Esophagus muscularis mucosa (tissue), 4 donors: ENCODE measurements at places on chromosomes 6 and 20. TPM values are rescaled to one million over a fixed set of nuclear protein-coding genes. Genes with fewer than 3 reads are reported as not detected.

- DNase-seq: no peak
Measured at GRCh38 chr6:79335133-79335674, 100.7 kb upstream of the HMGN3 start.

SLC22A7 gene
- not detected for total RNA-seq

DNA sequence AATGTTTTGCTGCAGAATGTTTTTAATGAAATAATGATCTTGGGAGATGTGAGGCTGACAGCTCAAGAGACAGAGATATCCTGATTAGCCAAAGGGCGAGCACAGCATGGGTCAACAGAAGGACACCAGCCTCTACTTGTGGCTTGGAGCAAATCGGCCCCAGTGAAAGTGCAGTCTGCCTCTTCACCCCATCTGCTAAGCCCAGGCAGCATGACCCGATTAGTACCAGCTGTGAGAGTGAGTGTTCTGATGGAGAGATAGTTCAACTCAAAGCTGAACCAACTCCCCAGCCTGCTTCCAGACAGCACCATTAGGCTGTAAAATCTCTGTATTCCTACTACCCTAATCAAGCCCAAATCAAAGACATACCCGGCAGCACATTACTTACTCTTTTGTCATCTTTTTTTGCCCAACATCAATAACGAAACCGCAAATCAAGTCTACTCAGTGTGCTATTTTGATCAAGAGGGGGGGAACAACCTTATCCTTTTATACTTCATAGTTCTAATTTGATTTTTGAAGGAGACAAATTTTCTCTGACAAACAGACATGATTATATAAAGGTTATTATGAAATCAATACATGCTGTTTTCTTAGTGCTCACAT, 514.1 kb upstream of the NRSN1 start:
- DNase-seq: no peak

DNA sequence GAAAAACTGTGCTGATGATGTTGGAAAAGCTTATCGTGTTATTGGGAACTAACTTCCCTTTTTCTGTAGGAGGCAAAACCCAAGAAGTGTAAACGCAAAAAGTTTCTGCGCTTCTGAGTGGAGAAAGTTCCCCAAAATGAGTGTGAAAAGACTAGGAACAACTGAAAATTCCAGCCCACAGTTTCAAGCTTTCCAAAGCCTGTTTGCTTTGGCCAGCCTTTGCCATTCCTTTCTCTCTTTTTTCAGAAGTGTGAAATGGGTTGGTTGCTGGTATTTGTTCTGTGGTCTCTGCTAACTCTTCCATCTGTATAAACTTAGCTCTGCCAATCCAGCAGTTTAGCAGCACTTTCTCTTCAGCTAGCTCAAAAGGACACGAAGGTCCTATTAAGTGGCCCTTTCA, 491.3 kb downstream of the MAFB start:
- DNase-seq: no peak

GRCh38 chr6:112203577-112204349, 50.6 kb downstream of the LAMA4 start:
- no peak for DNase-seq

COL9A3 gene
- 22.9 TPM for total RNA-seq

- DNase-seq: no peak
Measured at GRCh38 chr6:33126101-33126714, 50.4 kb downstream of the HLA-DPB1 start.

FERMT1 gene
- 0.32 TPM for total RNA-seq

DNA sequence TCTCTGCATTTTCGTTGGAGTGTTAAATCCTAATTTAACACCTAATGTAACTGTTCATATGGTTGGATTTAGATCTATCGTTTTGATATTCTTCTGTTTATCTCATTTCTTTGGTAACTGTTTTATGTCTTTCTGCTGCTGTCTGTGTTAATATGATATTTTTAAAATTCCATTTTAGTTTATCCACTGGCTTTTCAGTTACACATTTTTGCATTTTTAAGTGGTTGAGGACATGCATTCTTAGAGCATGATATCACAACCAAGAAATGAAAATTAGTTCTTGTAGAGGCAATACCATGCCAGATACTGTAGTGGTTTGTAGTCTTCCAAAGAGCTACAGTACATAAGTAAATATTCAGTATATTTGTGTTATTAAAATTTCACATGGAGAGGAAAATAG, 58.6 kb downstream of the LIN28B start:
- DNase-seq: no peak

DNA sequence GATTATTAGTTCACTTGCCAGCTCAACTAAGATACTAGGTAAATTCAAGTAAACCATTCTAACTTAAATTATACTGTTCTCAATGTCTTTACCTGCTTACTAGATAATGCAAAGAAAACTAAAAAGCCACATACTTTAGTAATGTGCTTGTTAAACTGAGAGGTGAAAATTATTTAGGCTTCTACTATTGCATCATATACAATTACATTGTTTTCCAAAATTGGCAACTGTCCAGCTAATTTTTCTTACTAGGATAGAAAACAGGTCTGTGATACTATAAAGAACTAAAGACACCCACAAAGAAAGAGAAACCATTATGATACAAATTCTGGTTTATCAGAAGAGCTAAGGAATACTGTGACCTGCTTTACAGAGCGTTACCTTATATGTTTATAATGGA, 45.6 kb upstream of the ALDH8A1 start:
- DNase-seq: no peak

LCA5 gene
- total RNA-seq: 5.2 TPM

DNA sequence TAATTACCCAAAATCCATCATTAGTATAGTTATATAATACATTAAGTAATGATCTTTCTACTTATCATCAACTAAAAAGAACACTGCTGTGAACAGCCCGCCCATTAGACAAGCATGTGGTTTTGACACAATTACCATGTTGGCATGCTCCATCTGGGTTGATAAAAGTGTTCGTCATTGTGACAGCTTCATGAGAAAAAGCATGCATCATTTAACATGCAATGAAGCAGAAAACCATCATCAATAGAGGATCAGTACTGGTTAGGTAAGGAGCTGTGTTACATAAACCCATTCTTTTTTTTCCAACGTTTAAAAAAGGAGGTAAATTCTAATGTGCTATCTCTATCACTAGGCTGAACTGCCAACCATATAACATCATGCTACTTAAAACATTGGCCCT, 101.9 kb downstream of the EPB41L2 start:
- no peak for DNase-seq

DNA sequence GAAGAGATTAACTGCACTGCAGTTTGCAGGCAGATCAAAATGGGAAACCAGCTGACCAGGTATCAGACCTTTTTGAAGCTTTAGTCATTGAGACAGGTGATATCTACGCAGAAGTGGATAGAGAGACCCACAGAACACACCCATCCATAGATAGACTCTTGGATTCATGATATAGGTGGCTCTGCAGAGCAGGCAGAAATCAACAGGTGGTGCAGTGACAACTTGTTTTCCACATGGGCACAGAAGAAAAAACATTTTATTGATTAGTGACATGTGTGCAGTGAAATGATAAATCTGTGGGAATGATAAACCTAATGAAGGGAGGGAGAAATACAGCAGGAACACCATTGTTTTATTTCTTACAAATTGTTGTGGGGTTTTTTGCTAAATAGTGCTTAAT, 45.2 kb downstream of the NUDT3 start:
- DNase-seq: no peak

- no peak for DNase-seq
Measured at GRCh38 chr20:4493386-4493785, 228.3 kb upstream of the PRND start.

PLEKHG1 gene
- 11.5 TPM for total RNA-seq

GRCh38 chr6:5282191-5282623, 20.9 kb downstream of the FARS2 start:
- DNase-seq: no peak

GRCh38 chr6:45480752-45481415, 103.2 kb upstream of the SUPT3H start:
- no peak for DNase-seq

RIPPLY2 gene
- total RNA-seq: not detected

DNA sequence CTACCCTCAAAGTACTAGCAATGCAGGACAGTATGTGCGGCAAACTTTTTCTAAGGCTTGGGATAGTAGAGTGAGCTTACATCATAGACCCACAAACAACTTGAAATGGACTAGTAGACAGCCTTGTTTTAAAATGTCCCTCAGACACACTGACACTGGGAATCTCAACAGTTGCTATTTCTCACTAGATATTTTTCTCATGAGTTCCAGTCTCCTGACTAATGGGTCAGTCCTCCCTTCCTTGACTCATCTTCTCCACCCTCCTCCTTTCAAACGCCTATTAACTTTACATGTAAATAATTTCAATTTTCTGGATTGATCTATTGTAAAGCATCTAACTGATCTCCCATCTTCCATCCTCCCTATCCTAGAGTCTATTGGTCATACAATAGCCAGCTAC, 308.3 kb upstream of the PREP start:
- no peak for DNase-seq

- no peak for DNase-seq
Measured at GRCh38 chr6:16658348-16659034, 102.8 kb downstream of the ATXN1 start.

DNA sequence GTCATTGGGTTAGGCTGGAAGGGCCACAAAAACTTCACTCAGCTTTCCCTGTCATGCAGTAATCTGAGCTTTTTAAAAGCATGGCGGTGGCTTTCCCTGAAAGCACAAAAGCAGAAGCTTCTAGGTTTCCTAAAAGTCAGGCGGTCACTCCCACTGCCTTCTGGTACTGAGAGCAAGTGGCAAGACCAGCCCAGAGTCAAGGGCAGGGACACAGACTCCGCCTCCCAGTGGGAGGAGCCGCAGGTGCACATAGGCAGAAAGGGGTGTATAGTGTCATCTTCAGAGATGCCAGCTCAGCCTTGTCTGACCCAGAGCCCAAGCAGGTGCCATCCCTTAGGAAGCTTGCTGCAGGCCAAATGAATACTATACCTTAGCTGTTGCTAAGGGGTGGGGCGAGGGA, 18.0 kb upstream of the PACSIN1 start:
- no peak for DNase-seq

- no peak for DNase-seq
Measured at GRCh38 chr6:36717871-36718540, 20.4 kb downstream of the RAB44 start.

DNA sequence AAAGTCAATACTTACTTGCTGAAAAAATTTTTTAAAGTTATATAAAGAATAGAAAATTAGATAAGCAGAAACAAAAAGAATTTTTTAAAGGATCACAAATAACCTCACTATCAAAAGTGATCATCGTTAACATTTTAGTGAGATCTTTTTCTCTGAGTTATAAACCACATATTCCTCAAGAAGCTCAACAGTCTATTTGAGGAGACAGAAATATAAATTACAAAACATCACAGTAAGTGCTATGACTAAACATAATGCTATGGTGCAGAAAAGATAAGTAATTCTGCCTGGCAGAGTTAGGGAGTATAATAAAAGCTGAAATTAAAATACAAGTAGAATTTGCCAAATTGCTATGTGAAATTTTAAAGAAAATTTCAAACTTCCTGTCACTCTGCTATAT, 226.7 kb downstream of the LMBRD1 start:
- no peak for DNase-seq

GRCh38 chr6:144990784-144991183, 705.6 kb downstream of the UTRN start:
- DNase-seq: no peak

DNA sequence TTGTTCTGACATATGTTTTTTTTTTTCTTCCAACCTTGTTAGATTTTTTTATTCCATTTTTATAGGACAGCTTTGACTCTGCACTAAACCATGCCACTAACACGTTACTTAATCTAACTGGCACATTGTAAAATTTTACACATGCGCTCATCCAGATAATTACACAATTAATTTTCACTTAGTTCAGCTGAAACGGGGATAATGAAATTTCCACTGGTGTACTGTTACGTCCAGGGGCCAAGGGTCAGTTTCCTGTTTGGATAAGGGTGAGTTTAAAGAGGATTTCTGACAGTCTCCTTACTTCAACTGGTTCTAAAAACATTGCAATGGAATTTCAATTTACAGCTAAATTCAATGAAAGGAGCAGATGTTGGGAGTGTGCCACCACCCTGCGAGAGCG, 221.8 kb upstream of the CEP162 start:
- DNase-seq: no peak

DNA sequence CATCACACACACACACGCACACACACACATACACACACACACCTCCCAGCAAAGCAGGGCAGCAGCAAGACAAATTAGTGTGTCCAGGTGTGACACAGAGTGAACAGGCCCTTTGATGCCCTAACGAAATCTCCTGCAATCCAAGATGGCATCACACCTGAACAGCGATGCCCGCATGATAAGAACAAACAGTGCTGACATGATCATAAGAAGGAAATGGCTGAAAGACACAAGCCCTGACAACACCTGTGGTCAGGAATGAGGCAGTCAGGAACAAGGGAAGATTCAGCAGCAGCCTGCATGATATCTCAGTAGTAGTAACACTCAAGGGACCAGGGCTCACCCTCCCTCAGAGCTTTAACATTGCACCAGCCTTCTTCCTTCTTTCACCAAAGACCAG, 156.9 kb downstream of the FAXC start:
- DNase-seq: no peak

DNA sequence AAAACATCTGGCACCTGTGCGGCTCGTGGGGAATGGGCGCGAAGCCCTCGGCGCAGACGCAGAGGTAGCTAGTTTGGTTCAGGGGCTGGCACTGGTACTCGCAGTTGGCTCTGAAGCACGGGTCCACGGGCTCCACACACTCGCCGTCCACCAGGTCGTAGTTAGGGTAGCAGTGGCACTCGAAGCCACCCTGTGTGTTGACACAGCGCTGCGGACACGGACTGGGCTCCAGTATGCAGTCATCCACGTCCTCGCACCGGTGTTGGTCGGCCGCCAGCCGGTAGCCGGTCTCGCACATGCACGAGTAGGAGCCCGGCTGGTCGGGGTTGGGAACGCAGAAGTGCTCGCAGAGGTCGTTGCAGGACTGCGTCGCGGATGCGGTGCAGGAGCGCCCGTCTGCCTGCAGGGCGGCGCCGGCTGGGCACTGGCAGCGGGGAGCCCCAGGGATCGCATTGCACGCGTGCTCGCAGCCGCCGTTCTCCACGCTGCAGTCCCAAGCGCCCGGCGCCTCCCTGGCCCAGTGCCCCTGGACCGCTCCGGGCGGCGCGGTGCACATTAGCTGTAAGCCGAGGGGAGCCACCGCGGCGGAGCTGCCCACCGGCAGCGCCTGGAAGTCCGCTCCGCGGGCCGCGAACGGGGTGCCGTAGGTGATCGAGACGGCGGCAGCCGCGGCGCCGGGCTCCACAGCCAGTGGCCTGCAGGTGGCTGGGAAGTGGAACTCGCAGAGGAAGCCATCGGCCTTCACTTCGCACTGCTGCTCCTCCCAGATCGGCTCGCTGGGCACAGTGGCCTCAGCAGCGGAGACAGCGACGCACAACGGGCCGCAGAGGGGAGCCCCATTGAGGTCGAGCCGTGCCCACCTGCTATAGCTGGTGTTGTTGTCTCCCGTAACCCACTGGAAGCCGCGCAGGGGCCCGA, 930 bp downstream of the THBD start:
- DNase-seq: no peak

DNA sequence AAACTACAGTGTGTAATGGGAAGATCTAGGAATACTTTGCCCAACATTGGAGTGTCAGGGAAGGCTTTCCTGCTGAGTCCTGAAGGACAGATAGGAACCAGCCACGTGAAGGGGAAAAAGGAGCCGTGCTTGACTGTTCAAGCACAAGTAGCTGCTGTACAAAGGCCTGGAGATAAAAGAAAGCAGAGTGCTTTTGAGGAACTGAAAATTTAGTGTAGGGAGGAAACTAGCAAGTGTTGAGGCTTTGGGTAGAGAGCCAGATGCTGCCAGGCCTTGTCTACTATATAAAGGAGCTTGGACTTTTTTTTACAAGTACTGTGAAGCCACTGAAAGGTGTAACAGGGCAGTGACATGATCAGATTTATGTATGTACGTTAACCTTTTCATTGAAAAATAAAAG, 39.0 kb downstream of the DSE start:
- DNase-seq: no peak
